ENCODE measurements at places on chromosomes 2 and 18. TPM values are rescaled to one million over a fixed set of nuclear protein-coding genes. Genes with fewer than 3 reads are reported as not detected.

DNA sequence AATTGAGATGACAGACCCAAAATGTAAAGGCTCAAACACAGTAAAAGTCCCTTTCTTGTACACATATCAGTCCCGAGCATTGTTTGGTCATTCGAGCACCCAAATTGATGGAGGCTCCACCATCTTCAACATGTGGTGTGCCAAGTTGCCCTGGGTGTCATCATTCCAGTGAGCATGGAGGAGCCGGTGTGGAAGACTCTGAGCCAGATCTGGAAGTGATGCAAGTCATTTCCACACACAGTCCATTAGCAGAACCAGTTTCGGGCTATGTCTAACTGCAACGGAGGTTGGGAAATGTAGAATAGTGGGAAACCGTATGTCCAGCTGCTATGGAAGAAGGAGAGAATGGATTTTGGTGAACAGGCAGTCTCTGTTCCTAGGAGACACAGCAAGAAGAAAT, 40.9 kb upstream of the BZW1 start:
- no peaks in the 10 kb centered on the region for H3K36me3 ChIP-seq
- no peak for DNase-seq
- peaks cover 6% of the 10 kb centered on the region for H3K27me3 ChIP-seq
- no peak overlapping the region for H3K4me3 ChIP-seq
- H3K4me1 ChIP-seq, result no peaks in the 10 kb centered on the region

DNA sequence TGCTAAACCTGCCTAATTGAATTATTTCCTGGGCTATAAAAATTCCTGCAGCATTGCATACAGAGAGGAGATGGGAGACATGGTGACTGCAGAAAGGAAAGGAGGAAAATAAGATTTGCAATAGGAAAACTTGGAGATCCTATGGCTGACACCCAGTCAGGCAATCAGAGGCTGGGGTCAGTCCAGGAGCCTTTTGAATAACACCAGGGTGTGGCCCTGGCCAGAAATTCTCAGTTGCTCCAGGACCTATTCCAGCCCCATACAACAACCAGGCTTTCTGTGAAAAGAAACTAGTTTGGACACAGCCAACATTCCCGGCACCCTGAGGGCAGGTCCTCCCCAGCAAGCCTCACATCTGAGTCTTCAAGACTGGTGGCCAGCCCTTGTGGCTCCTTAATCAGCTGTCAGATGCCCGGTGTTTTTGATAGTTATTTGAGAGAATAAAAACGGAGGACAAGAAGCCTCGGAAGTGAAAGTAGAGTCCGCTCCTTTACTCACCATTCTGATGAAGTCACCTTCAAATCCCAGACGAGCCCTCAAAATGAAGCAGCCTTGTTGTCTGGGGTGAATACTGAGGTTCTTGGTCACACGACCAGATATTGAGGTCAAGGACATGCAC, 31.1 kb upstream of the GMCL1 start:
- DNase-seq, result no peak
- no peak overlapping the region for H3K4me3 ChIP-seq
- H3K4me1 ChIP-seq, result peaks cover 38% of the 10 kb centered on the region
- no peaks in the 10 kb centered on the region for H3K36me3 ChIP-seq

DNA sequence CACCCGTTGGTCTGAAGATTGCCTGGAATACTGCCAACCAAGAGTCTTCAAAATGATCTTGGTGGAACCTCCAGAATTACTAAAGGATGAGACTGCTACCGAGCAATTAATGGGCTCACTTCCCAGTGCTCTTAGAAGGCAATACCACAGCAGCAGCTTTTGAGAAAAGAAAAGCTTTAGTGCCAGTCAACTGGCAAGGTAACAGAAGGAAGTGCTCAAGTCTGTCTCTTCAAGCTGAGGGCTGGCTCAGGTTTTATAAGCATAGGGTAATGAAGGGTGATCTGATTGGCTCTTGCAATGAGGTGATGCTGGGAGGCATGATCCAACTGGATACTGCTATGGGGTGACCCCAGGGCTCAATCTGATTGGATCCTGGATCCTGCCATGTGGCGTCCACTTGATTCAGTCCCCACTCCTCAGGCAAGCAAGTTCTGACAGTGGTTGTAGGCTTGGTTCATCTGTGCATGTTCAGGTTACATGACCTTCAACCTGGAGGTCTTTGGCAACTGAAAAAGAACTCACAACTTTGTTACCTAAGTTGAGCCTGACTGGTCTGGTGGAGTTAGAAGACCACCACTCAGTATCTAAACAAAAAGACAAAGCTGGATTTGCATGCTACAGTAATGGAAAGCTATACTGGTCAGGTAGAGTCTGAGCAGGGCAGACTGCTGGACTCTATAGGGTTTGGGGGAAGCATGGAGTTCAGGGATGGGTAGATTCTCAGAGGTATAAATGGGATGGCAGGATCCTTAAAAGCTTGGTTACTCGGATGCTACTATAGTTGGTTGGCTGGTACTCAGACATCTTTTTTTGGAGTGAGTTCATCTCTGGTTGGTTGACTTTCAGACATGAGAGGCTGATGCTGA, 14.0 kb upstream of the RIF1 start:
- no peaks in the 10 kb centered on the region for H3K27me3 ChIP-seq
- no peak overlapping the region for H3K27ac ChIP-seq
- no peak for DNase-seq
- H3K36me3 ChIP-seq, result no peaks in the 10 kb centered on the region
- H3K4me1 ChIP-seq, result no peaks in the 10 kb centered on the region

GRCh38 chr2:41942278-41942677, 105.5 kb upstream of the PKDCC start:
- H3K36me3 ChIP-seq, result peaks cover 3% of the 10 kb centered on the region
- no peak overlapping the region for H3K4me3 ChIP-seq
- H3K27me3 ChIP-seq, result no peaks in the 10 kb centered on the region

DNA sequence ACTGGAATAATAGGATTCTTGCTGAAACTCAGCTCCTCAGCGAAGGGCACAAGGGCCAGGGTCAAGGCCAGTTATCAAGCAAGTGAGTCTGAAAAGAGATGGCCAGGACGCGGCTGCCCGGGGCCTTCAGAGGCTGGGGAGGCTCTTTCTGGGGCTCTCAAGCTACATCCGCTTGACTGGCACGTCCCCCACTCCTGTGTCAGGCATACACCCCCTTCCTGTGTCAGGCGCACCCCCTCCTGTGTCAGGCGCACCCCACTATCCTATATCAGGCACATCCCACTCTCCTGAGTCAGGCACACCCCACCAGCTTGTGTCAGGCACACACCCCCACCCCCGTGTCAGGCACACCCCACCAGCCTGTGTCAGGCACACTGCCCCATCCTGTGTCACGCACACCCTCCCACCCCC, 91.8 kb downstream of the TPO start:
- H3K27me3 ChIP-seq, result peaks cover 19% of the 10 kb centered on the region
- no peaks in the 10 kb centered on the region for H3K4me1 ChIP-seq
- no peak overlapping the region for H3K27ac ChIP-seq
- DNase-seq, result no peak
- H3K36me3 ChIP-seq, result no peaks in the 10 kb centered on the region
- H3K4me3 ChIP-seq, result no peak overlapping the region

DNA sequence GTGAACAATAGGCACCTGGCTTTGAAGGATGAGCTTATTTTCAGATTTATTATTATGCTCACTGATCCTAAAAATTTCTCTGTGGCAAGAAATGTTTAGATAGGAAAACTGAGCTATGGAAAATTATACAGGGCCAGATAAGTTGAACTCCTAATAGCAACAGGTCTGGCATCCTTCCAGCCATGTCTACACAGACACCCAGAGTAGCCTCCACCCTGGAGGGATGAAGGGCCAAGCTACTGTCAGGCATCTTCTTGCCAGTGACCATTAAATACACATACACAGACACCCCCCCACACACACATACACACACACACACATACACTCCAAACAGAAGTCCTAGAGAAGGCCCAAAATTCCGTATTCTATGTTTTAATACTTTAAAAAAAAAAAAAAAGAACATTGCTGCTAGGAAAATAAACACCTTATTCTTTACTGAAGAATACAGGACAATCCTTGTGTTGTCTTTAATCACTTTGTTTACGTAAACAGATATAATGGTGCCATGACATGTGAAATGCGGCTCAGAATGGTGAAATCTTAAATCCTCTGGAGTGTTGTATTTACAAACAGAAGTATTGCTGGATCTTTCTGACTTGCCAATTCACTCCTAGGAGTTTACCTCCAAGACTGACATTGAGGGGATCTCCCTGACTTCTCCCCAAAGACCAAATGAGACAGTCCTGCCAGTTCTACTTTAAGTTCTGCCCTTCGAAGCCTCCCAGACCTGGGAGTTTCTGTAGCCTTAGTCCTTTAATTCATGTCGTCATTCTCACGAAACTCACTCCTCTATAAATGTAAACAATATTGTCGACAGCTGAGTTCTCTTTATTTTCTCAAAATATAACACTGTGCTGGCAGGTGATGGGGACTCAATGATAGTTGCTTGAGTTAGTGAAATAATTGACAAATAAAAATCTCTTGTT, 163.1 kb downstream of the ANTXR1 start:
- H3K27me3 ChIP-seq, result no peaks in the 10 kb centered on the region
- H3K4me1 ChIP-seq, result peaks cover 15% of the 10 kb centered on the region
- H3K36me3 ChIP-seq, result peaks cover 7% of the 10 kb centered on the region
- no peak overlapping the region for H3K27ac ChIP-seq
- DNase-seq, result no peak
- H3K4me3 ChIP-seq, result no peak overlapping the region

COBLL1 gene
- 4.0 TPM for total RNA-seq

LOXL3 gene
- total RNA-seq, result 28.3 TPM

SERPINB13 gene
- not detected for total RNA-seq

COLEC12 gene
- total RNA-seq, result 2.0 TPM

SKOR2 gene
- 1.4 TPM for total RNA-seq

LRRTM1 gene
- 1.5 TPM for total RNA-seq

PCBP1 gene
- 365 TPM for total RNA-seq
